ENCODE measurements at places on chromosomes 7 and 10. TPM values are rescaled to one million over a fixed set of nuclear protein-coding genes. Genes with fewer than 3 reads are reported as not detected.

Gene CFTR
- 15.4 TPM for total RNA-seq

Gene CEP55
- 3.4 TPM for total RNA-seq

Gene COL13A1
- total RNA-seq = 4.0 TPM

Gene PDE1C
- 5.5 TPM for total RNA-seq

Gene IFIT2
- 18.7 TPM for total RNA-seq

Gene TSPAN33
- 2.3 TPM for total RNA-seq

Gene ZCWPW1
- total RNA-seq = 2.9 TPM

Gene HABP2
- 0.24 TPM for total RNA-seq

Gene TEX47
- not detected for total RNA-seq

Gene DNAH11
- total RNA-seq = 5.1 TPM

Gene DGKI
- total RNA-seq = 0.68 TPM

Gene SLC13A1
- total RNA-seq = not detected

Gene FAM237B
- total RNA-seq = not detected

Gene DKK1
- 10.5 TPM for total RNA-seq

Gene ZNF800
- 32.3 TPM for total RNA-seq

Gene PRKRIP1
- total RNA-seq = 18.8 TPM
